ENCODE measurements at places on chromosomes 1 and 21.

DNA sequence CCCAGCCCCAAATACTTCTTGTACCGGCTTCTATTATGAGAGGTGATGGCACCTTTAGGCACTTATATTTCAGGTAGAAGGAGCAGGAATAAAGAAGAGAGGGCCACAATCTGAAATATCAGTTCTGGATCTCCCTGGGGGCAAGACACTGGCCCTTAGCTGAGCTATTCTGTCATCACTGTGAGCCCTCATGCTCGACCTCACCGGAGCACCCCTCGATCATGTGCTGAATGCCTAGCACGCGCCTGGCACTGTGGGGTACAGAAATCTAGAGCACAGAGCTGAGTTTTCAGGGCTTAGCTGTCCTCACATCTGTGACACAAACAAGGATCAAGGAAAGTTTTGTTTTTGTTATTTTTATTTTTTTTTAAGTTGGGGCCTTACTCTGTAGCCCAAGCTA, 7.6 kb upstream of the MX1 start:
- H3K36me3 ChIP-seq: no peaks in the 10 kb centered on the region
- H3K27me3 ChIP-seq: no peaks in the 10 kb centered on the region
- H3K4me3 ChIP-seq: no peak overlapping the region
- DNase-seq: no peak
- H3K27ac ChIP-seq: peak overlapping the region; percentile 29

GRCh38 chr1:235019471-235019870, 109.2 kb downstream of the TOMM20 start:
- H3K27me3 ChIP-seq: no peaks in the 10 kb centered on the region
- no peaks in the 10 kb centered on the region for H3K36me3 ChIP-seq
- H3K27ac ChIP-seq: no peak overlapping the region
- peaks cover 3% of the 10 kb centered on the region for H3K4me1 ChIP-seq
- no peak for DNase-seq

DNA sequence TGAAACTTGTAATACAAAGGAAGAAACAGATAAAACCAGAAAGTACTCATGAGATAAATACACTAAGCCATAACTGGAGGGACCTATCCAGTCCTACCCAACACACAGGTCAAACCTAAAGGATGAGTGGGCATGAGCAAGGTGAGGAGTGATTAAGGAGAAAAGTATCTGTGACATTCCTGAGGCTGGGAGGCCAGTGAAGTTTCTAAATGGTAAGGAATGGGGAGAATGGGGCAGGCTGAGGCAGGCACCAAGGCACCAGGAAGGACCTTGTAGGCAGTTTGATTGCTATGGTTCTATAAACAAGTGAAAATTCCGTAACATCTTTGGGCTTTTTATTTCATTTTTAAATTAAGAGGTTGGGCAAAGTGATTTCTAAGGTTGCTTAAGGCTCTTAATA, 10.4 kb downstream of the DDX59 start:
- H3K27me3 ChIP-seq: no peaks in the 10 kb centered on the region
- peaks cover 18% of the 10 kb centered on the region for H3K4me1 ChIP-seq
- H3K36me3 ChIP-seq: peaks cover 100% of the 10 kb centered on the region
- H3K4me3 ChIP-seq: no peak overlapping the region
- DNase-seq: no peak

- no peak overlapping the region for H3K27ac ChIP-seq
- no peak for DNase-seq
- no peak overlapping the region for H3K4me3 ChIP-seq
- peaks cover 95% of the 10 kb centered on the region for H3K36me3 ChIP-seq
- no peaks in the 10 kb centered on the region for H3K27me3 ChIP-seq
These were observed 30.7 kb downstream of the KYAT3 start for GRCh38 chr1:88961647-88962275.

GRCh38 chr1:39177706-39178105, 26.8 kb upstream of the MACF1 start:
- H3K4me3 ChIP-seq: no peak overlapping the region
- H3K27me3 ChIP-seq: no peaks in the 10 kb centered on the region

- no peak within 1 kb of the TSS for H3K4me3 ChIP-seq
- no peaks in the 10 kb centered on the region for H3K4me1 ChIP-seq
- H3K27ac ChIP-seq: peak within 1 kb of the TSS; percentile 30
- H3K36me3 ChIP-seq: no peaks in the 10 kb centered on the region
- no peaks in the 10 kb centered on the region for H3K27me3 ChIP-seq
These were observed at the start of gene KPRP for GRCh38 chr1:152757747-152758146. Gene KPRP (plus strand): TSS chr1:152758025. CDS start chr1:152759589, 1,564 bp downstream.

- H3K36me3 ChIP-seq: peaks cover 5% of the 10 kb centered on the region
- no peaks in the 10 kb centered on the region for H3K27me3 ChIP-seq
- no peak overlapping the region for H3K4me3 ChIP-seq
These were observed 40.7 kb downstream of the AHDC1 start for GRCh38 chr1:27563341-27563590.

DNA sequence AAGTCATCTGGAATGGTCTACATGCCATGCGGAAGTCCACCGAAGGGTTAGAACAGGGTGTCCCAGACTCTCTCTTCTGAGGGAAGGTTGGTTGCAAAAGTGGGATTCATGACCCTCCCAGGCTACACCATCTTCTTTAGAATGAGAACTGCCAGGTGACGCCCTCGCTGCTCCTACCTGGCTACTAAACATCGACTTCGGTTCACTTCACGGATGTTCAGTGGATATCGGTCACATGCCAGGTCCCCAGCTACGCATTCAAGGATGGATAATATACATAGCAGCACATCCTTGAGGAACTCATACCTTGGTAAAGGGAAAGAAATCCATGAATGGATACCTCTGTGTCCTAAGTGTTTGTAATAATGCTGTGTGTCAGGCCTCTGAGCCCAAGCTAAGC, 3.3 kb upstream of the OPTC start:
- H3K4me3 ChIP-seq: no peak overlapping the region
- H3K4me1 ChIP-seq: peaks cover 16% of the 10 kb centered on the region
- H3K27ac ChIP-seq: no peak overlapping the region
- no peaks in the 10 kb centered on the region for H3K36me3 ChIP-seq
- no peak for DNase-seq

GRCh38 chr1:226677027-226678020, 61.8 kb downstream of the ITPKB start:
- peak overlapping the region; percentile 92 for H3K27ac ChIP-seq
- no peaks in the 10 kb centered on the region for H3K36me3 ChIP-seq
- H3K4me3 ChIP-seq: no peak overlapping the region
- H3K27me3 ChIP-seq: no peaks in the 10 kb centered on the region
- H3K4me1 ChIP-seq: peaks cover 52% of the 10 kb centered on the region
- DNase-seq: peak; percentile 43

GRCh38 chr1:58781541-58782177, 2.2 kb downstream of the JUN start:
- peaks cover 10% of the 10 kb centered on the region for H3K36me3 ChIP-seq
- H3K4me3 ChIP-seq: peak overlapping the region; percentile 92
- no peaks in the 10 kb centered on the region for H3K27me3 ChIP-seq
- DNase-seq: no peak

- H3K27me3 ChIP-seq: no peaks in the 10 kb centered on the region
- no peak overlapping the region for H3K4me3 ChIP-seq
- peaks cover 95% of the 10 kb centered on the region for H3K36me3 ChIP-seq
- H3K4me1 ChIP-seq: peaks cover 12% of the 10 kb centered on the region
- peak overlapping the region; percentile 31 for H3K27ac ChIP-seq
These were observed 19.7 kb downstream of the SRSF4 start for GRCh38 chr1:29162025-29162424.

GRCh38 chr1:160453443-160453842, 53.1 kb downstream of the VANGL2 start:
- H3K27me3 ChIP-seq: no peaks in the 10 kb centered on the region
- no peak for DNase-seq
- no peaks in the 10 kb centered on the region for H3K36me3 ChIP-seq
- H3K27ac ChIP-seq: no peak overlapping the region
- H3K4me1 ChIP-seq: no peaks in the 10 kb centered on the region

- no peak overlapping the region for H3K27ac ChIP-seq
- no peak overlapping the region for H3K4me3 ChIP-seq
- DNase-seq: no peak
- no peaks in the 10 kb centered on the region for H3K4me1 ChIP-seq
These were observed 204.1 kb downstream of the FMN2 start for GRCh38 chr1:240295811-240296210.

DNA sequence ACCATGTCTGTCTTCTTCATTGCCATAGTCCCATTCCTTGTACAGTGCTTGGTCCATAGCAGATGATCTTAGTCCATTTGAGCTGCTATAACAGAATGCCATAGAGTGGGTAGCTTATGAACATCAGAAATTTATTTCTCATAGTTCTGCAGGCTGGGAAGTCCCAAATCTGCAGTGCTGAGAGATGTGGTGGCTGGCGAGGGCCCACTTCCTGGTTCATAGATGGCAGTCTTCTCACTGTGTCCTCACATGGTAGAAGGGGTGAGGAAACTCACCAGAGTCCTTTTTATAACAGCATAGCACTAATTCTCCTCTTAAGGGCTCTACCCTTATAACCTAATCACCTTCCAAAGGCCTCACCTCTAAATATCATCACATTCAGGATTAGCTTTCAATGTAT, 23.1 kb upstream of the RAP1A start:
- H3K4me1 ChIP-seq: peaks cover 24% of the 10 kb centered on the region
- H3K27ac ChIP-seq: no peak overlapping the region
- H3K27me3 ChIP-seq: no peaks in the 10 kb centered on the region
- DNase-seq: no peak
- no peaks in the 10 kb centered on the region for H3K36me3 ChIP-seq
- no peak overlapping the region for H3K4me3 ChIP-seq

GRCh38 chr21:39124681-39125251, 58.5 kb downstream of the PSMG1 start:
- H3K4me1 ChIP-seq: peaks cover 17% of the 10 kb centered on the region
- no peak overlapping the region for H3K4me3 ChIP-seq
- H3K36me3 ChIP-seq: no peaks in the 10 kb centered on the region
- DNase-seq: no peak
- H3K27me3 ChIP-seq: no peaks in the 10 kb centered on the region

GRCh38 chr1:9356829-9357466, 64.3 kb downstream of the SPSB1 start:
- H3K4me1 ChIP-seq: peaks cover 3% of the 10 kb centered on the region
- H3K4me3 ChIP-seq: no peak overlapping the region
- DNase-seq: no peak

GRCh38 chr1:64929221-64929620, 37.1 kb downstream of the JAK1 start:
- no peak overlapping the region for H3K4me3 ChIP-seq
- peaks cover 74% of the 10 kb centered on the region for H3K4me1 ChIP-seq
- no peak overlapping the region for H3K27ac ChIP-seq
- H3K27me3 ChIP-seq: no peaks in the 10 kb centered on the region
- DNase-seq: no peak
- no peaks in the 10 kb centered on the region for H3K36me3 ChIP-seq

DNA sequence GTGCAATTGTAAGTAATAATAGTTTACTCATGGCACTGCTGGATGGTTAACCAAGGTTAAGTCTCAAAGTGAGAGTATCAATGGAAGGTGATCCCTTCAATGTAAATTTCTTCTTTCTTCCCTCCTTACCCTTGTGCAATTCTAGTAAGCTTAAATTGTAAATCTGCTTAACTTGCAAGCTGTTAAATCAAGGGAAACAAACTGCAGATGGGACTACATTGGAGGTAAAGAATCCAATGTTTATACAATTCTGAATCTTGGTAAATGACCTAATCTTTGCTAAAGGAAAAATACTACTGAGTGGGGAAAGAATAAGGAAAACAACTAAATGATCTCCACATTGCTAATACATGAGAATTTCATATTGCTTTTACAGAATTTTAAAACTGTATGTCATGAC, 6.7 kb upstream of the CD55 start:
- peaks cover 55% of the 10 kb centered on the region for H3K4me1 ChIP-seq
- no peaks in the 10 kb centered on the region for H3K36me3 ChIP-seq
- no peaks in the 10 kb centered on the region for H3K27me3 ChIP-seq
- no peak for DNase-seq
- H3K4me3 ChIP-seq: no peak overlapping the region
- H3K27ac ChIP-seq: no peak overlapping the region

DNA sequence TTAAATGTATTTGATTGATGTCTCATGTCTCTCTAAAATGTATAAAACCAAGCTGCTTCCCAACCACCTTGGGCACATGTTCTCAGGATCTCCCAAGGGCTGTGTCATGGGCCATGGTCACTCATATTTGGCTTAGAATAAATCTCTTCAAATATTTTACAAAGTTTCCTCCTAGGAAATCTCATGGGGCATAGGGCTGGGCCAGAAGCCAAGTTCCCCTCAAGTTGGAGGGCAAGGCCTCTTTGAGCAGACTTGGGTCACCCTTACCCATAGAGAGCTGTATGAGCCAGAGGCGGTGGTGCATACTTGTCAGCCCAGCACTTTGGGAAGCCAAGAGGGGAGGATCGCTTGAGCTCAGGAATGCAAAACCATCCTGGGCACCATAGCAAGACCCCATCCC, 2.3 kb upstream of the FBXO42 start:
- no peak for DNase-seq
- H3K27me3 ChIP-seq: no peaks in the 10 kb centered on the region
- no peaks in the 10 kb centered on the region for H3K36me3 ChIP-seq
- H3K4me3 ChIP-seq: no peak overlapping the region

DNA sequence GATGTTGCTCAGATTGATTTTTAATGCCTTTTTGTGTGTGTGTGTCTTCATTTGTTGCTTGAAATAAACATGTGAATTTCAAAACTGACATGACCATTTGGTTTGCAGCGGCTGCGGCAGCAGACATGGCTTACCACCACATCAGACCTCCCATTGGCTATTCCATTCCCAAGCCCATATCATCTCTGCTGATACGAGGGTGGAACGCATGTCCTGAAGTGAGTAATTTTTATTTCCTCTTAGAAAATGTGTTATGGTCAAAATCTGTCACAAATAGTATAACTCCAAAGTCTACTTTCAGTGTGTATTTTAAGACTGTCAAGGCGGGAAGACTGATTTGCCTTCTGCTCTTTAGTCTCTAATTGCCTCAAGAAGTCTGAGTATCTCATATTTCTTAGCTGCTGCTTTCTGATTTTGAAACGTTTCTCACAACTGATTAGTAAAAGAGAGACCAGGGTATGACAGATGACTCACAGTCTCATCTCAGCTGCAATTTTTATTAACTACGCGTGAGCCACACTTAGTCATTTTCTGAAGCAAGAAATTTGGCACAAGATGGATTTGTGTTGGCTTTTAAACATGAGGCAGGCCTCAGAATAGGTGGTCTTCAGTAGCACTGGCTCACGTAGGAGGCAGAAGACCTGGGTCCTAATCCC, 49.0 kb downstream of the LRRC53 start:
- H3K27ac ChIP-seq: no peak overlapping the region
- H3K4me3 ChIP-seq: no peak overlapping the region
- H3K4me1 ChIP-seq: no peaks in the 10 kb centered on the region
- H3K27me3 ChIP-seq: no peaks in the 10 kb centered on the region
- no peaks in the 10 kb centered on the region for H3K36me3 ChIP-seq
- DNase-seq: no peak

- peak overlapping the region; percentile 95 for H3K4me3 ChIP-seq
- DNase-seq: no peak
- peak overlapping the region; percentile 93 for H3K27ac ChIP-seq
- H3K4me1 ChIP-seq: peaks cover 44% of the 10 kb centered on the region
These were observed 859 bp downstream of the IFFO2 start for GRCh38 chr1:18955441-18956192.

All from esophagus squamous epithelium (tissue), 5 donors.